Activated naive CD8-positive, alpha-beta T cell treated with anti-CD3 and anti-CD28 coated beads, Interleukin-2, amount 50 U/mL, for 16 hours (primary cell): ENCODE measurements at places on chromosomes 2 and 18.

- DNase-seq, result no peak
Observed at GRCh38 chr2:45782436-45782835, 131.0 kb downstream of the PRKCE start.

DNA sequence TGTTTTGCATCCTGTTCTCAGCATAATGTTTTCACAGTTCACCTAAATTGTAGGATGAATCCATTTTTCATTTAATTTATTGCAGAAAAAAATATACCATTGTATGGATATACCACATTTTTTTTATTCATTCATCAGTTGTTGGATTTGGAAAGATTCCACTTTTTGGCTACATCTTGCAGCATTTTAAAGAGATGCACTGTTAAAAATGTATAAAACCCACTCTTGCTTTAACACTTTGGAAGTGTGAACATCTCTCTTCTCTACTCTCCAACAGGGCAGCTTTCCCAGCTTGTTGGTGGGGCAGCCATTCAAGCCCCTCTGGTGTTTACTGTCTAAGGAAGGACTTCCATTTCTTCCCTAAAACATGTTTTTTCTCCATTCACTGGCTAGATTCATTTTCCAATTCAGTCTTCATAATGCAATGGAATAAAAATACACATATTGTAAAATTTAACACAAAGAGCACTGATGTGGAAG is 104.4 kb upstream of the CBLN2 start:
- DNase-seq, result no peak

DNA sequence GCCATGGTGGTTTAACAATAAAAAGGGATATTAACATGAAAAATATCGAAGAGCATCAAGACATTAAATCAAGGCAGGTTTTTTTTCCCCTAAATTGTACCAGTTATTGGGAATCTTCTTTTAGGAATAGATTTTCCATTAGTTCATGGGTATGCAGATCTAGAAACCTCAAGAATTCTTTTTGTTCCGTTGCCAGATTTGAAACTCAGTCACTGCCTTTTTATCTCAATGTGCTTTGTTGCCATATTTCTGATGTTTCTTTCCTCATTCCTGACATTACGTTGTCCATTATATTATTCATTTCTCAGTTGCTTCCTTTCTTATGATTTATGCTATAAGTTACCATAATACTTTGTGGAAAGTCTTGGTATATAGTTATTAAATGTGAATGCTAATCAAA is 162.2 kb downstream of the CD226 start:
- no peak for DNase-seq

GRCh38 chr2:144458541-144458940 is 61.4 kb downstream of the ZEB2 start:
- DNase-seq, result no peak

DNA sequence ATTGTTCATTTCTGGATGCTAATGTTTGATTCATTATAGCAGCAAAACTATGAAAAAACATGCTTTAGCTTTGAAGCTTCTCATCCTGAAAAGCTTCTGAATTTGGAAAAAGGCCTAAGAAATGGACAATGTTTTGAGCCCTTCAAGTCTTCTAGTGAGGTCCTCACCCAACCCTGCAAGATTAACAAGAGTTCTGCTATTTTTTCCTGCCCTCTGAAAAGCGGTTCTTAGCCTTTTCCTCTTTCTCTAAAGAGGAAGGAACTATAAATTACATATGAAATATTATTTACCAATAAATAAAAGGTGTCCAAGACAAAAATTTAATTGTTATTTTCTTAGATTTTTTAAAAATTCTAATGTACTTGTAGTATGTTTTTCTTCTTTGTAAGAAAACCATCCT is 19.9 kb upstream of the CDH19 start:
- no peak for DNase-seq

GRCh38 chr2:216690853-216691741 is 4.3 kb downstream of the IGFBP5 start:
- DNase-seq, result no peak

DNA sequence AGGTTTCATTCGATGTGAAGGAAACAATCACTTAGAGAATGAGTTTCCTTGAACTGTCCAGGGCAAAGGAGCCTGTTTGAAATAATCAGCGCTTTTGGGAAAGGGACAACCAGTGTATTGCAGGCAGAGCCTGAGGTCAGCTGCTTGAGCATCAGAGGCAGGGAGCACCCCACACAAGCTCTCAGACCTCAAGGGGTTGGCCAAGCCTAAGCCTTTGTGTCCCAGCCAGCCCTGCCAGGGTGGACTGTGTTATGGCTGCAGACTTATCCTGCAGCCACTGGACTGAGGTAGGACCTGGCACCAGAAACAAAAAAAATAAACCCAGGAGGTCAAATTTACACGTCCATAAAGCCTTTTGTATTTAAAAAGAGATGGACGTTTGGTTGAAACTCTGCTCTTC is 228.3 kb downstream of the SEPTIN10 start:
- DNase-seq, result no peak

GRCh38 chr18:79302120-79302519 is 93.6 kb upstream of the NFATC1 start:
- DNase-seq, result no peak

GRCh38 chr2:28620291-28620793 is 124.5 kb downstream of the PLB1 start:
- no peak for DNase-seq

- DNase-seq, result no peak
Observed at GRCh38 chr2:18403921-18404522, 156.4 kb downstream of the RDH14 start.

DNA sequence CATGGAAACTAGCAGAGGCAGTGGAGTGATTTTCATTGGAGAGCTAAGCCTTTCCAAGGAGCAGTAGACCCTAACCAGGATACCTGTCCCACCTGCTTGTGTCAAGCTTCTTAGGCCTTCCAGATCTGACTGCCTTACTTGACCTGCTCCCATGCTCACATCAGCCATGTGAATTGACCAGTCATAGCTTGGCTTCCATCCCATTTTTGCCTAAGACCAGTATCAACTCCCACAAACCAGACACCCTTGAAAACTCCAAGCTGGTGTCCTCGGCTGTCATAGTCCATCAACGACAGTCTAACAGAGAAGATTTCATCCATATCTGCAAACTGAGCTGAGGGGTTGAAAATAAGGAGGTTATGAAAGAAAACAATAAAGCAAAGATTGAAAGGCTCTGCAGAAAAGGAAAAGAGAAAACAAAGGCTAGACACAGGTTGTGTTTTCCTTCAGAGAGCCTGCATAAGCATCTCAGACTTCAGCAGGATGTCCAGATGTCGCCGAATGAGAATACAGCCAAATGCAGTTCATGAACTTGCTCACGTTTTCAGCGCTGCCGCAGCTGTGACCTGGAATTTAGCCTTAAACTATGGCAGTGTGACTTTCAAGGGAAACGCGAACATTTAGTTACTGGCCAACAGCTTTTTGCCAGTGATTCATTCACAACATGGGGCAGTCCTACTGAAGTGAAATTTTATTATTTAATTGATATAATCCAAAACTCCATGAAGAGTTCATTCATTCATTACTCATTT is 868.1 kb upstream of the ID2 start:
- DNase-seq, result no peak

- no peak for DNase-seq
Observed at GRCh38 chr2:105671156-105671555, 73.6 kb upstream of the NCK2 start.

GRCh38 chr18:75112186-75113096 is 96.5 kb downstream of the PTGR3 start:
- DNase-seq, result no peak

- DNase-seq, result no peak
Observed at GRCh38 chr18:76263046-76264005, 231.7 kb downstream of the ZNF516 start.

GRCh38 chr2:29617351-29617750 is 304.0 kb downstream of the ALK start:
- DNase-seq, result no peak

GRCh38 chr18:79323471-79323870 is 72.3 kb upstream of the NFATC1 start:
- no peak for DNase-seq

DNA sequence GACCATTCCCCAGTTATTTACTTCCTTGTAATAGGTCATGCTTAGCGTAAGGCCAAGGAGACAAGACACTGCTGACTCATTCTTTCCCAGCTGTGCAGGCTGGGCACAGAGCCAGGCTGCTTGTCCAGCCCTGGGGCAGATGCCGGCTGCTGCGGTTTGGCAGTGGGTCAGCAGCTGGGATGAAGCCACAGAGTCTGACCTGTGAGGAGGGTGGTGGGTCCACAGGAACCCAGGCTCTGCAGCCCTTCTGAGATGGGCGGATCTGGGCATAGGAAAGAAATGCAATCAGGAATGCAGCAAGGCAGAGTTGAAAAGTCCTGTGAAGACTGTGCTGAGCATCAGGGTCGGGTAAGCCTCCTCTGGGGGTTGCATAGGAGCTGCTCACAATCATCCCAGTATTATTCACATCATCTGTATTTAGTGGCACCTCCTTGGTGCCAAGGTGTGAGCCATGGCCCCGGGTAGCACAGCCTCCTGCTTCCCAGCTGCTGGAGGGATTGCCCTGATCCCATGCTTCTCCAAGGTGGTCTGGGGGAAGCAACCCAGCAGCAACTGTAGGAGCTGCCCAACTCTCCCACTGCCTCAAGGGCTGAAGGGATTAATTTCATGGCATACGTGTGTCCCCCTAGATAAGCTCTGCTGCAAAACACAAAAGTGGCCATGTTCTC is 139.0 kb downstream of the DDX1 start:
- DNase-seq, result no peak

GRCh38 chr2:25989154-25989553 is 6.9 kb upstream of the KIF3C start:
- DNase-seq, result no peak

GRCh38 chr2:2260696-2261268 is 70.3 kb downstream of the MYT1L start:
- DNase-seq, result no peak

GRCh38 chr18:79733986-79734770 is 54.6 kb downstream of the CTDP1 start:
- no peak for DNase-seq

DNA sequence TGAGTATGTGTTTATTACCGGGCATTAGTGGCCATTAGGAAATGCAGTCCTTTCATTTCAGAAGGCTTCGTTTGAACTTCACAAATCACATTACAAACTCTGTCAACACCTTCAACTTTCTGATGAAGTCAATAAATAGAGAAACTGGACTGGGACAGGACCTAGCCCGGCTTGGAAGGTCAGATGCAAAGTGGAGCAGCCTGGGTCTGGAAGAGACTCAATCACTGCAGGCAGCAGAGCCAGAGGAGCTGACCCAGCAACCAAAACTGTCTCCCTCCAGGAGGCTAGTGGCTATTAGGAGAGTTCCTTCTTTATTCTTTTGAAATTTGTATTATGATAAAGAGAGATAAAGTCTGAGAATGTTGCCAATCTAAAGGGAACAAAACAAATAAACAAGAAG is 167.2 kb upstream of the SPOPL start:
- DNase-seq, result no peak

- DNase-seq, result no peak
Observed at GRCh38 chr2:59425247-59425646, 1128.2 kb downstream of the BCL11A start.

- no peak for DNase-seq
Observed at GRCh38 chr2:107078584-107078983, 192.6 kb upstream of the ST6GAL2 start.

- DNase-seq, result no peak
Observed at GRCh38 chr2:32375228-32375892, 18.5 kb downstream of the BIRC6 start.

- DNase-seq, result no peak
Observed at GRCh38 chr2:9333591-9334171, 89.6 kb downstream of the ITGB1BP1 start.

DNA sequence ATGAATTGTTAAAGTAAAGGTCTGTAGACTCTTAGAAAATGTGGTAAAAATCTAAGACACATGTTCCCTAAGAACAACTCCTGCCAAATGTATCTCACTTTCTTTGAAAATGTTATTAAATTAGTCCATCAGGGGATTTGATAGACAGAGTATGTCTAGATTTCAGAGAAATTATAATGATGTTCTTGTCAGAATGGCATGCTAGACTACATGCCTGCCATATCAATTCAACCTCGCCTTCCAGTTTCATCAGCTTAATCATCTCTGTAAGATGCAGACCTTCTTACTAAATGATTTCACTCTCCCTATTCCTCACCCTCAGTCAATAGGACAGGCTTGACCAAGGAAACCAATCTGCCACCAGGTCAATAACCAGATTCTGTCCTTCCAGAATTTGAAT is 368.4 kb downstream of the TXNL1 start:
- DNase-seq, result no peak

DNA sequence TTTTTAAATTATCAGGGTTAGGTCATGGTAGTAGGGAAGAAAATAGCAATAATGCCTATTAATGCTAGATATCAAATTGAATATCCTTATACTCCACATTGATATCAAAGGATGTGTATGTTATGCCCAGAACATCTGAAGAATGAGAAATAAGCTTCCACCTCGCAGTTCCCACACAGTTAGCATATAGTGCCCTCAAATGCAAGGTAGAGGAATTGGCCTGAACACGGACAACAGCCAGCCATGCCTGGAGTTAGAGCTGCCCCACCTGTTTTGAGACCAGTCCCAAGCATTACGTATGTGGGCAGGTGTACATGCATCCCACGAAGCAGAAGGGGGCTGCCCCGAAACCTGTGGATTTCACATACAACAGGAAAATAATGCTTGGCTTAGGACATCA is 79.6 kb downstream of the SUMO1 start:
- DNase-seq, result no peak

DNA sequence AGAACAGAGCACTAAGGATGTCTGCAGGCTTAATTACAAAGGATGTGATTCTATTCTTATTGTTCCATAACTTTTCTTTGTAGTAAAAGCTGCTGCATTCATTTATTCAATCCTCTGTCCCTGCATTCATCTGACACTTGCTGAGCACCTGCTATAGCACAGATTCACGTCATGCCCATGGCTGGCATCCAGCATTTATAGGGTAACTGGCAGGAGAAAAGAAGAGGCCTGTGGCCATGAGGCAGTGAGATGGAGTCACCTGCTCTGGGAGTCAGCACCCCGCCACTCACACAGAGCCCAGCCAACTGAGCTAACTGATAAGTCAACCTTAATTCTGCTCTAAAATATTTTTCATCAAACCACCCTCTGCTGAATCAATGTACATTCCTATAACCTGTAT is 18.3 kb upstream of the CDC42EP3 start:
- DNase-seq, result no peak

DNA sequence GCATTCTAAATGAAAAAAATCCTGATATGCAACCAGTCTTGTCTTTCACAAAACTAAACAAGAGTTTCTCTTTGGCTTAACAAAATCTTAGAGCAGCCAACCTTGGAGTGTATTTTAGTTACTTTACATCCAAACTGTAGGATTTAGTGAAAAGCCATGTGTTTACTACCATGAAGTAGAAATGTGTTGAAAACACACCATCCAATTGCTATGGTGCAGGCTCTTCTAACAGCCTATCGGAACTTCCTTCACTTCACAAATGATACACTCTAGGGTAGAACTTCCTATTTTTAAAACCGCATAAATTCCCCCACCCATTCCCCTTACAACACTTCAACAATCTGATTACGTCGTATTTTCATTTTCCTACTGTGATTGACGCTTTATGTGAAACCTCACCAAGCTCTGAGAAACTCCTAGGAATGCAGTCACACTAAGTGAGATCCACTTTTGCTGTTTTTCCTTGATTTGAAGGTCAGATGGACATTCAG is 74.4 kb upstream of the MAP4K4 start:
- DNase-seq, result no peak
